ENCODE measurements at places on chromosomes 13 and 19. TPM values are rescaled to one million over a fixed set of nuclear protein-coding genes. Genes with fewer than 3 reads are reported as not detected.

PGLYRP1 gene
- not detected for total RNA-seq

ZIC2 gene
- total RNA-seq = 21.7 TPM

EDNRB gene
- total RNA-seq = 169 TPM

CGB5 gene
- total RNA-seq = not detected

OR10H4 gene
- not detected for total RNA-seq

AP1M2 gene
- 2.1 TPM for total RNA-seq

RPS15 gene
- 300 TPM for total RNA-seq

FAM216B gene
- total RNA-seq = 17.8 TPM

RAB3A gene
- total RNA-seq = 72.0 TPM

FFAR3 gene
- 0.23 TPM for total RNA-seq

C19orf67 gene
- not detected for total RNA-seq

GNG8 gene
- total RNA-seq = not detected

CEACAM7 gene
- not detected for total RNA-seq

ICAM1 gene
- total RNA-seq = 1.8 TPM

PALM gene
- total RNA-seq = 101 TPM

BCAM gene
- total RNA-seq = 7.4 TPM

LMTK3 gene
- total RNA-seq = 16.4 TPM

NLRP9 gene
- total RNA-seq = not detected

CGB3 gene
- total RNA-seq = not detected

POU2F2 gene
- 5.5 TPM for total RNA-seq

SIGLECL1 gene
- total RNA-seq = not detected

ZNF540 gene
- 23.8 TPM for total RNA-seq

KIR3DL2 gene
- total RNA-seq = not detected

LSR gene
- 2.5 TPM for total RNA-seq

ATP8B3 gene
- total RNA-seq = 0.69 TPM
